ENCODE measurements at places on chromosomes 7 and 10.
A peak's percentile ranks its signal among the peaks of the same experiment; 100 is the strongest.

GRCh38 chr7:26186364-26187311, 13.9 kb downstream of the HNRNPA2B1 start:
- no peak for DNase-seq

DNA sequence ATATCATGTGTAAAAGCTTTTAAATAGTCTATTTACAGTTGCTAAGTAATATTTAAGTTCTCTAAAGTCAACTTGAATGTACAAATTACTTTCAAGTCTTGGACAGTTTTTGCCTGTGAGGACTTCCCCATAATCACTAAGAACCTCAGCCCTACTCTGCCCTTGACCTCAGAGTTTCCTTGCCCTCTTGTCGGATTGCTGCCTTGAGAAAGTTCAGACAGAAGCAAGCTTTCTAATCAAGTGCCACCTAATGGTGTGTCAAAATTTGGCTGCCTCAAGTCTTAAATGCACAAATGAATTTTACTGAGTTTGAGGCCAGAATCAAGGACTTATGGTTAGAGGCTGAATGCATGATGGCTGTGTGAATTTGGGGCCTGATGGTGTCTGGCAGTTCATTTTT, 88.3 kb upstream of the KAT6B start:
- no peak for DNase-seq

- no peak for DNase-seq
Measured at GRCh38 chr10:121449482-121449924, 148.7 kb downstream of the FGFR2 start.

DNA sequence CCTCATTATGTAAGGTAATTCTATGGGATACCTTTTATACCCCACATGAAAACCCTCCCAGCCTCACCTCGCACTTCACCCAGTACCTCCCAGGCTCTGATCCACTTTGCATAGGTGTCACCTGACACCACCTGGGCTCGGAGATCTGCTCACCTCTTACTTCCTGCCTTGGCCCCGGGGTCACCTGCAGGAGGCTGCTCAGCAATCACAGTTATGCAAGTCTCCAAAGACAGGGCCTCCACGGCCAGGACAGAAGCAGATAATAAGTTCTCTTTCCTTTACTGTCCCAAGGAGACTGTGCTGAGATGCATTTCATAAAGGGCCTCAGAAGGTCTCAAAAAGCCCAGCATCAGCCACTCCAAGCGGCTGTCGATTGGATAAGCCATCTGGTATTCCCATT, 112.4 kb upstream of the PPP2R2D start:
- no peak for DNase-seq

DNA sequence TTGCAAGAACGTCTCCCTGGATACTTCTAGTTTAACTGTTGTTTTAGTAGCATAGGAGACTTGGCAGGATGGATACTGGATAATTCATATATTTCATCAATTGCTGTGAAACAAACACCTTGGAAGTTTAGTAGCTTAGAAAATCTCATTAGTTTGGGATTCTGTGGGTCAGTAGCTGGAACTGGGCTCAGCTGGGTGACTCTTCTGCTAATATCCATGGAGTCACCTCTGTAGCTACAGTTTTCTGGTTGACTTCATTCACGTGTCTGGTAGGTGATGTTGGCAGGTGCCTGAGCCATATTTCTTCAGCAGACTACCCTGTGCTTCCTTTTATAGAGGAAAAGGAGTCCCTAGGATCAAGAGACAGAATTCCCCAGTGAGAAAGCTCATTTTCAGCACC, 208.9 kb upstream of the PFKP start:
- no peak for DNase-seq

- DNase-seq, result no peak
Measured at GRCh38 chr10:5504146-5505072, 5.0 kb upstream of the CALML5 start.

DNA sequence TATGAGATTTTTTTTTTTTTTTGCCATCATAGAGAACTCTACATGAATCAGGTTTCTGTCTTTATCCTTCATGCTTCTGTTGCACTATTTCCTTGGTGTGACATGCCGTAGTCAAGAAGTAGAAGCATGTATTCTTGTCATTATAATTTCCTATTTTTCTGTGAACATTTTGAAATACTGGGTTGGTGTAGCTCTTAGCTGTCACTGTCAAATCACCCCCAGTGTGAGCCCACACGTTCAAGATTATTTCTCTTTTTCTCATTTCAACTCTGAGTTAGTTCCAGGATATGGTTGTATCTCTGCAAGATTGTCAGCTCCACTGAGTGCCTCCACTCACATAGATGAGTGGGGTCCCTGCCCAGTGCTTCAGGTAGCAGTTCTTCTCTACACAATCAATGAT, 209.5 kb downstream of the NRG3 start:
- no peak for DNase-seq

- DNase-seq, result peak; percentile 61
Measured at GRCh38 chr7:70574970-70575799, 556.8 kb upstream of the GALNT17 start.

DNA sequence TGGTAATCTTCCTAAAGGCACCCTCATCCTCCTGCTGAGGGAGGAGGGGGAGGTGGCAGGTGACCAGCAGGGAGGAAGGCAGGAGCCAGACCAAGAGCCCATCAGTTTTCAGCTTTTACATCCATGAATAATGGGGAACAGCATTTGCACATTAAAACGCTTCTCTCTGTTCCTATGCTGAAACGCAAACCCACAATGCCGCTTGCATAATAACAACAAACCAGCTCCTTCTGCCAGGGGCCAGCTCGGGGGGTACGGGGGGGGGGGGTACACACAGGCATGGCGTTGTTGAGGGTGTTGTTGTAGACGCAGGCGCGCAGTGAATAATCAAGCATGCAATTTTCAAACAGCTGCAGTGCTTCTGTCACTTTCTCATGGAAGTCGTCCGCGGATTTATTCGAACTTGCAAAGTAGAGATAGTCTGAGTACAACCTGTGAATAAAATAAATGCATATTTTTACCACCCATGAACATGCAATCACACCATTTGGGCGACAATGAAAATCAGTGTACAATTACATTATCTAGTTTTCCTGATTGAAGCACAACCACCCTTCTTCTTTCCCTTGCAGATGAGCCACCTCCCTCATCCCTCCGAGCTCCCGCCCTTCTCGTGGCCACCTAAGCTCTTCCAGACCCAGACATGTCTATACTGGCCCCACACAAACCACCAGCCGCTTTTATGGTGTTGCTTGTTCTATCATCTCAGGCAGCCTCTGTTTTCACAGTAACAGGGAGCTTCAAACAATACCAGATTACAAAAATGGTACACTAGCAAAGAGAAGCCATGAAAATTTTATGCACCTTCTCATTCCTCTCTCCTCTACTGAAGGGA, 72.2 kb downstream of the CHST15 start:
- peak; percentile 81 for DNase-seq

GRCh38 chr10:96371356-96371755, 12.6 kb upstream of the OPALIN start:
- DNase-seq, result no peak

GRCh38 chr7:98956937-98957336, 78.6 kb downstream of the TRRAP start:
- no peak for DNase-seq

DNA sequence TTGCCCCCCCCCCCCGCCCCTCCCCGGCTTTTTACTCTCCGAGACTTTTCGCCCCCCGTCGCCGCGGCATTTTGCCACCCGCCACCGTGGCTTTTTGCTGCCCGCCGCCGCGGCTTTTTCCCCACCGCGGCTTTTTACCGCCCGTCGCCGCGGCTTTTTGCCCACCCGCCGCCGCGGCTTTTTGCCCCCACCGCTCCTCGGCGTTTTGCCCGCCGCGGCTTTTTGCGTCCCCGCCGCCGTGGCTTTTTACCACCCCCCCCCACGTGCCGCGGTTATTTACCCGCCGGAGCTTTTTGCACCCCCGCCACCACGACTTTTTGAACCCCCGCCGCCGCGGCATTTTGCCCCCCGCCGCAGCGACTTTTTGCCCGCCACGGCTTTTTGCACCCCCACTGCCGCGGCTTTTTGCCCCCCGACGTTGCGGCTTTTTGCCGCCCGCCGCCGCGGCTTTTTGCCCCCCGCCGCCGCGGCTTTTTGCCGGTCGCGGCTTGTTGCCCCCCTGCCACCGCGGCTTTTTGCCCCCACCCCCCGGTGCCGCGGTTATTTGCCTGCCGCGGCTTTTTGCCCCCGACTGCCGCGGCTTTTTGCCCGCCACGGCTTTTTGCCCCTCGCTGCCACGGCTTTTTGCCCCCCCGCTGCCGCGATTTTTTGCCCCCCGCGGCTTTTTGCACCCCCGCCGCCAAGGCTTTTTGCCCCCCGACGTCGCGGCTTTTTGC, 461.1 kb downstream of the ZNF33B start:
- no peak for DNase-seq

GRCh38 chr7:152522571-152523067, 86.8 kb upstream of the KMT2C start:
- DNase-seq, result peak; percentile 96

GRCh38 chr10:5843686-5844344, 30.6 kb upstream of the GDI2 start:
- DNase-seq, result no peak

GRCh38 chr10:5355594-5356301, 9.0 kb upstream of the UCN3 start:
- no peak for DNase-seq

GRCh38 chr7:99112097-99112496, 31.8 kb downstream of the SMURF1 start:
- no peak for DNase-seq

DNA sequence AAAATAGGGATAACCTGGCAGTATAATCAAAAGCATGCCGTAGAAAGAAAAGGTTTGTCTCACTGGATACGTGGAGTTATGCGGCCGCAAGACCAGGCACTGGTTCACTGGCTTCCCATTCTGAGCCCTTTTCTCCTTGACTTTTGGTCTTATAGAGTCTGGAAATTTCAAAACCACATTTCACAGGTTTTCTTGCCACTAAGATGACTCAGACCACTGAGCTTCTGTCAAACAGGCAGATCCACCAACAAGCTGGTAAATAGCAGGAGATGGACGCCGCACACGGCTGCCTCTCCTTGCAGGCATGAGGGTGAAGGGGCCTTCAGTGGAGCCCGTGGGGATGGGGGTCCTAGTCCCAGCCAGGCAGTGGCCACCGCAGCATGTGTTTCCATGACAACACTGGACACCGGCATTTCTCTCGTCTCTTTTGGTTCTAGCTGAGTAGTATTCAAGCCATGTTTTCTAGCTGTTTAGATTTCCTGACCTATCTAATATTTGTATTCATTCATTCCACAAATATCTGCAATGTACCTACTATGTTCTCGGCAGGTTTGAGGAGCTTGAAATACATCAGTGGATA, 55.5 kb downstream of the KLF6 start:
- no peak for DNase-seq

DNA sequence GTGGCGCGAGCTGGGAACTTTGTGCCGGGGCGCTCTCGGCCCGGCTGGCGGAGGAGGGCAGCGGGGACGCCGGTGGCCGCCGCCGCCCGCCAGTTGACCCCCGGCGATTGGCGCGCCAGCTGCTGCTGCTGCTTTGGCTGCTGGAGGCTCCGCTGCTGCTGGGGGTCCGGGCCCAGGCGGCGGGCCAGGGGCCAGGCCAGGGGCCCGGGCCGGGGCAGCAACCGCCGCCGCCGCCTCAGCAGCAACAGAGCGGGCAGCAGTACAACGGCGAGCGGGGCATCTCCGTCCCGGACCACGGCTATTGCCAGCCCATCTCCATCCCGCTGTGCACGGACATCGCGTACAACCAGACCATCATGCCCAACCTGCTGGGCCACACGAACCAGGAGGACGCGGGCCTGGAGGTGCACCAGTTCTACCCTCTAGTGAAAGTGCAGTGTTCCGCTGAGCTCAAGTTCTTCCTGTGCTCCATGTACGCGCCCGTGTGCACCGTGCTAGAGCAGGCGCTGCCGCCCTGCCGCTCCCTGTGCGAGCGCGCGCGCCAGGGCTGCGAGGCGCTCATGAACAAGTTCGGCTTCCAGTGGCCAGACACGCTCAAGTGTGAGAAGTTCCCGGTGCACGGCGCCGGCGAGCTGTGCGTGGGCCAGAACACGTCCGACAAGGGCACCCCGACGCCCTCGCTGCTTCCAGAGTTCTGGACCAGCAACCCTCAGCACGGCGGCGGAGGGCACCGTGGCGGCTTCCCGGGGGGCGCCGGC, 870 bp downstream of the FZD1 start:
- peak; percentile 59 for DNase-seq
